ENCODE measurements at places on chromosomes 7 and 10. TPM values are rescaled to one million over a fixed set of nuclear protein-coding genes. Genes with fewer than 3 reads are reported as not detected.

The TMEM236 gene
- 0.76 TPM for total RNA-seq

The TMEM248 gene
- total RNA-seq, result 52.0 TPM

The LBX1 gene
- total RNA-seq, result not detected

The IKZF1 gene
- 10.9 TPM for total RNA-seq

The SLC18A3 gene
- total RNA-seq, result not detected

The MYH16 gene
- not detected for total RNA-seq
